ENCODE measurements at places on chromosomes 2 and 18.

DNA sequence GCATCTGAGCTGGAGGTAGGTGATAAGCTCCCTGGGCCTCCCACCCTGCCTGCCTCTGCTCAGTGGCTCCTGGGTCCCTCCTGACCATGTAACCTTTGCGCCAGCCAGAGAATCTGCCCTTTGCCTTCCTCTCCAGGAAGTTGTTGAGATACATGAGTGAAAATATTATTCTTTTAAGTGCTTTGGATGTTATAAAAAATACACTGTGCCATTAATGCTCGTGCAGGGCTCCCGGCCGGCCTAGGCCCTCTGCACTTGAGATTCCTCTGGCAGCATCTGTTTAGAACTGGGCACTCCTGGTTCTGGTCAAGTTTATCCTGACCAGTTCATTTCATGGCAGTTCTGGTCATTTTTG lies 18.8 kb downstream of the AGAP1 start:
- DNase-seq: no peak

GRCh38 chr2:175218551-175218950 lies 37.0 kb upstream of the ATP5MC3 start:
- no peak for DNase-seq

GRCh38 chr18:2994603-2995432 lies 18.1 kb downstream of the LPIN2 start:
- peak; percentile 63 for DNase-seq

DNA sequence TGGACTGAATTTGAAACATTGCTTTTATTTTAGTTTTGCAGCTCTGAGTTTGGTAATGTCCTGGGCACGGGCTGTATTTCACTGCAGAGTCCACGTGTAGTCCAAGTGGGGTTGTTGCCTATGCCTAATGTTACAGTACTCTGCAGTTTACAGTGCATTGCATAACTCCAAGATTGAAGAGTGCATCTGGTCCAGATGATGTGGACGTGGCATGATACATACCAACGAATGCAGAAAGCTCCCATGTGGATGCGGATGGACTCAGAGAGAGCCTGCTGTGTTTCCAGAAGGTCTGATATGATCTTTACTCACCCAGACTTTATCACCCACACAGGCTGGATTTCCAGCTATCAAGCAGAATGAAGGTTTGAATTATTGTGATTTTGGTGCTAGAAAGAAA lies 44.4 kb upstream of the CCDC68 start:
- no peak for DNase-seq

GRCh38 chr2:36530178-36530982 lies 67.6 kb downstream of the FEZ2 start:
- DNase-seq: no peak

DNA sequence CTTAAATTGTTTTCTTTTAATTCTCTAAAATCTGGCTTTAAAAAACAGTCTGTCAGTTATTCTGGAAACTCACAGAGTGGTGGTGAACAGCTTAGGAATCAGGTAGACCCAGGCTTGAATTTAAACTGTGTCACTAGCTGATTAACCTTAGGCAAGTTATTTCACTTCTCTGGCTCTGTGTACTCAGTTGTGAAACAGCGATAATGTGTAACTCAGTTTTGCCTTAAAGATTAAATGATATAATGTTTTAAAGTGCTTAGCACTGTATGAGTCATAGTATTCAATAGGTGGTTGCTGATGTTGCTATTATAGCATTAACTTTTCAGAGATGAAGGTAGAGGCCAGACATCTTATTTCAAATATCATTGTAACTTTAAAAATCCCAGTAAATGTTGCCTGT lies 40.7 kb downstream of the PKP4 start:
- no peak for DNase-seq

GRCh38 chr2:26687801-26688200 lies 4.7 kb upstream of the KCNK3 start:
- DNase-seq: no peak

DNA sequence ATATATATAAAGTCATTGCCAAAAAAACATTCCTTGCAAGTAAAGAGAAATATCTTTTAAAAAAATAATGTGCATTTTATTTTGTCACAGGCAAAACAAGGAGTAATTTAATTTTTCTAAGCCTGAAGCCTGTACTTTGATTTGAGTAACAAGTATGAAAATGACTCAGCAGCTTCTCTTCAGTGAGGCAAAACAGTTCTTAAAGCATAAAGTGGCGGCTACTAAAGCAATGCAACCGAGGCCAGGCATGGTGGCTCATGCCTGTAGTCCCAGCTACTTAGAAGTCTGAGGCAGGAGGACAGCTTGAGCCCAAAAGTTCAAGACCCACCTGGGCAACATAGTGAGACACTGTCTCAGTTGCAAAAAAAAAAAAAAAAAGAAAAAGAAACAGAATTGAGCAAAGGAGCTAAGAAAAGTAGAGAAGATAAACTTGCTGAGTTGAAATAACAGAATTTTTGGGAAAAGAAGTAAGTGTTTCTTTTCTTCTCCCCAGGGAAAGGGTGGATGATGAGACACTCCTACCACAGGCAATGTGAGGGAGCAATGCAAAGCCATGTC lies 29.6 kb downstream of the DOK1 start:
- DNase-seq: no peak

- DNase-seq: no peak
Observed at GRCh38 chr2:12428324-12428723, 288.4 kb upstream of the TRIB2 start.

- DNase-seq: no peak
Observed at GRCh38 chr18:32695534-32695933, 77.3 kb downstream of the KLHL14 start.
